Vagina (tissue), 2 donors: ENCODE measurements at places on chromosomes 7 and 10. TPM values are rescaled to one million over a fixed set of nuclear protein-coding genes. Genes with fewer than 3 reads are reported as not detected.

Gene C10orf67
- not detected for total RNA-seq

Gene SYNPO2L
- total RNA-seq: 0.49 TPM

DNA sequence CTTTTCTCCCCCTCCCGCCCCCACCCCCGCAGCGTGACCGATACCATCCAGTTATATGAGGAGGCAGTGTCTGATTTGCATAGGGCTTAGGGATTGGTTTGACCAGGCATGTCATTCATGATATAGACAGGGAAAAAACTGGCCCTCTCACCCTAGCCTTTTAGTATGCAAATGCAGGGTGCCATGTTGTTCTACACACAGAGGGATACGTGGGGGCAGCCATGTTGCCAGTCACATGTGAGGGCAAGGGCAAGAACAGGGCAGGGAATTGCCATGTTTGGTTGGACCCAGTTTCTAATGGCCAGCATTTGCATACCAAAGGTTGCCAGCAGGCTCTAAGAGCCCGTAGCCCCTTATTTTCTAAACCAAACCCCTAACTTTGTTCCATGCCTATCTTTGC is 552.1 kb downstream of the SORCS1 start:
- no peak for DNase-seq

DNA sequence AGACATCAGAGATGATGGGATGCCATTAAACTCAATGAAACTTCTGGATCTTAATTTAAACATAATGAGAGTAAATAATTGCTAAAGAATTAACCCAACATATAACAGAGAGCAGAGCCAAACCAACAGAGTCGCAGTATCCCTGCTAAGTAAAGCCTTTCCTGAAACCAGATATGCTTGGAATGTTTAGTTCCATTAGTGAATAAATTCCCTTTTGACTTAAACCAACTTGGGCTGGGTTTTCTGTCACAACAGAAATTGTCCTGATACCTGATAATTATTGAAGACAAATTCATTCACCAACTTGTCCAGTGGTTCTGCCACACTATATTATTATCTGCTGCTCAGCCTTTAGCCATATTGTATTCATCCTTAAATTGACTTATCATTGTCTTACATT is 286.7 kb downstream of the FZD1 start:
- DNase-seq: no peak

GRCh38 chr7:130913639-130914553 is 179.9 kb upstream of the KLF14 start:
- no peak for DNase-seq

DNA sequence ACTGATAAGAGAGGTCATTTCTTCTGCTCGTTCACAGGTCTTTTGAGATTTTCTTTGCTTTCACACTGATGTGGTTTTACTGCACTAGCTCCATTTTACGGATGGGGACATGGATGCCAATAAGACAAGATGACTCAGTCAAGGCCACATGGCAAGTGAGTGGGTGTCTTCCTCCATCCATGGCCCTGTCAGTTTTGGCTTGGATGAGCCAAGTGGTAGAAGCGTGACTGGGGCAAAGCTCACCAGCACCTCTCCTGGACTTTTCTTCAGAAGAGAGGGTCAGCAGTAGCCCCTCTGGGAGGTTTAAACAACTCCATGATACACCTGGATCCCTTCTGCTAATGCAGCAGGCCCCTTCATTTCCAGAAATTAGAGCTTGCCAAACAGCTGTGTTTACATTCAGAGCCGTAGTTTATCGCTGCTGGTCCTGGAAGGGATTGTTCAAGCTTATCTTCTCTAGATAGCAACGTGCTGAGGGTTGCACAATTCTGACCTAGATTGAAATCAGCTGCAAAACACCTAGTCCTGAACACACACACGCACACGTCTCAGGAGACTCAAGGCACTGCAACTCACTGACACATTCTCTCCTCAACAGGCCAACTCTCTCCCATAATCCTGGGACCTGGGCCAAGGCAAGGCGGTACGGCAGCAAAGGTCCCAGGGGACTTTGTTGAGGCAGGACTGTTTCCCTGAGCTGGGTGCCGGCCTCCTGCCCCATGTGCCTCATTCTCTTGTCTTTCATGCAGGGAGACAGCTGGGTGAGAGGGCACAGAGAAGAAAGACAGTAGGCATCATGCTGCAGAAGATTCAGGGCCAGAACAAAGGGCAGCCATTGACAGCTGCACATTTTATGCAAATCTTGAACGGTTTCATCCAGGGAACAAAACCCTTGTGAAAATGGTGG is 14.2 kb upstream of the PDCD4 start:
- DNase-seq: peak; percentile 93

- no peak for DNase-seq
These were observed 6.5 kb downstream of the INPP5A start for GRCh38 chr10:132543916-132544743.

GRCh38 chr10:110141185-110141584 is 66.2 kb upstream of the MXI1 start:
- no peak for DNase-seq
